ENCODE measurements at places on chromosomes 5 and 9.

- no peak for DNase-seq
Observed at GRCh38 chr5:72232838-72233237, 87.2 kb downstream of the MRPS27 start.

GRCh38 chr5:34586117-34586885, 69.8 kb upstream of the RAI14 start:
- DNase-seq = no peak

DNA sequence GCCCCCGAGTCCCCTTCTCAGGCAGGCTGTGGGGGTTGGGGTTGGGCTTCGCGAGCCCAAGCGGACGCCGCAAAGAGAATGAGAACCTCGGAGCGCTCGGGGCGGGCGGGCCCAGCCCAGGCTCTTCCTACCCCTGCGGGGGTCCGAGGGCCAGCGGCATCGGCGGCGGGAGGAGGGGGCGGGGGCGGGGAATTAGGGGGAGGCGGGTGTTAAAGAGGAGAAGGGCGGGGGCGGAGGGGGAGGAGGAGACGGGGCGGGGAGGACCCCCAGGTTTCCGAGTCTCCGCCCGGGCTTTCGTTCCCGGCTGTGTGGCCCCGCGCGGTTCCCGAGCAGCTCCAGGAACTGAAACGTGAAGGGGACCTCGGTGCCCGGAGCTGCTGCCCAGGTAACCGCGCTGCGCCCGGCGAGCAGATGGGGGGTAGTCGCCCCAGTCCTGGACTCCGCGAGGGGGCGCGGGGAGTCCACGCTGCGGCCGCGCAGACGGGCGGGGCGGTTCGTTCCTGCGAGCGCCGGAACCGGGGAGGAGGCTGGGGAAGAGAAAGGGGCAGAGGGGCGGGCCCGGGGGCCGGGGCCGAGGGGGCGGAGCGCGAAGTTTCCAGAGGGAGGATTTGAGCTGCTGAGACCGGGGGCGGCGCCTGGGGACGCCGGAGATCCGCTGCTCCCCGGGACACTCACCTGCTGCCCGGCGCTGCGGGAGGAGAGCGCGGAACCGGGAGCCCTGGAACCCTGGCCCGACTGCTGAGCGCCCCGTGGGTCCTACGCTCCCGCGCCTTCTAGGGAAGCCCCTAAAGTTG, 38.4 kb upstream of the PLEKHG4B start:
- DNase-seq = no peak

GRCh38 chr9:120778758-120779157, 14.5 kb downstream of the FBXW2 start:
- no peak for DNase-seq

GRCh38 chr9:91061506-91061905, 259.9 kb downstream of the SYK start:
- no peak for DNase-seq

DNA sequence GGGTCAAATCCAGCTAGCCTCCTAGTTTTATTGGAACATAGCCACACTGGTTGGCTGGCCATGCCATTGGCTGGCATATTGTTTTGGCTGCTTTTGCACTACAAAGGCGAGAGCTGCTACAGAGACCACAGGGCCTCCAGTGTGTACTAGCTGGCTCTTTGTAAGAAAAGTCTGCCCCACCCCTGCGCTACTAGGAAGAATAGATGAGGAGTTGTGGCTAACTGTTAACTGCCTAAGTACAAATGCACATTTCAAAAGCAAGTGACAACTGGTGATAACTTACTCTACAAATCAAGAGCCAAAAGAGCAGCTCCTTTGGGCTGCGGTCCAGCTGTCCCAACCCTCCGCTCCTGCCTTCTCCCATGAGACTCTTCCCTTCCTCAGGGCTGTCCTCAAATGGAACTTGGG, 63.9 kb downstream of the SERINC5 start:
- peak; percentile 35 for DNase-seq

DNA sequence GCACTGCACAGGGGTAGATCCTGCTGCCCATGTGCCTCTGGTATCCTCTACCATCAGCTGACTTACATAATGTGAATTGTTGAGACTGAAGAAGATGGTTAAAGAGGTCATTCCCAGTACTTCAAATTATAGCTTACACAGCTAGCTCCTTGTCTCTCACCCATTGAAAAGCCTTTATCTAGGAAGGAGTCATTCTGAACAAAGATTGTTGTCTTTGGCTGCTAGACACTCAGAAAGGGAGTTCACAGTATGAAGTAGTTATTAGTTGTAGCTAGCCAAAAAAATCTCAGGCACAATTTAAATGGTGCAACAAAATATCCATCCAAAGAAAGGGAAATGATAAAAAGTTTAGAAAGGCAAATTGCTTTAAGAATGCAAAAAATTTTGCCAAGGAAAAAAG, 102.0 kb upstream of the NREP start:
- no peak for DNase-seq

GRCh38 chr5:17356551-17356950, 139.1 kb downstream of the BASP1 start:
- DNase-seq = no peak

DNA sequence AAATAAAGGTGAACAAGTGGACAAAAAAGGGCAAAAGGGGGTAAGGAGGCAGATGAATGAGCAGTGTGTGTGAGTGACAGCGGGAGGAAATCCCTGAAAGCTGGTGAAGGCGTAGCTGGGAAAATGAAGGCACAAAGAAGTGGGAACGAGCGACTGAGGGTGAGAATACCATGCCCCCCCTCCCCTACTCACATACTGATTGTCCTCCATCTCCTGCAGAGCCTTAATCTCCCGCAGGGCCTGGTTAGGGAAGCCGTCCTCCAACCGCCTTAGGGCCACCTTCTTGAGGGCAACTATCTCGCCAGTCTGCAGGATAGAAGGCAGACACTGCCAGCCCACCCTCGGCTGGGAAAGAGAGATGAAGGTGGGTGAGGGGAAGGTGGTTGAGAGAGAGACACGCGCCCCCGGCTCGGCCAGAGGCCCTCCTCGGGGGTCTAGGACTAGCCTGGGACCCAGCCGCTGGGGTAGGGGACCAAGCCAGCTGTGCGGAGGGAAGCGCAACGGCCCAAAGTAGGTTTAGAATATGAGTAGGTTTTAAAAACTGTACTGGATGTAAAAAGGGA, 522 bp downstream of the CDK20 start:
- no peak for DNase-seq

GRCh38 chr5:82257729-82258128, 20.4 kb downstream of the RPS23 start:
- no peak for DNase-seq

GRCh38 chr5:143233031-143233430, 170.5 kb downstream of the NR3C1 start:
- no peak for DNase-seq

DNA sequence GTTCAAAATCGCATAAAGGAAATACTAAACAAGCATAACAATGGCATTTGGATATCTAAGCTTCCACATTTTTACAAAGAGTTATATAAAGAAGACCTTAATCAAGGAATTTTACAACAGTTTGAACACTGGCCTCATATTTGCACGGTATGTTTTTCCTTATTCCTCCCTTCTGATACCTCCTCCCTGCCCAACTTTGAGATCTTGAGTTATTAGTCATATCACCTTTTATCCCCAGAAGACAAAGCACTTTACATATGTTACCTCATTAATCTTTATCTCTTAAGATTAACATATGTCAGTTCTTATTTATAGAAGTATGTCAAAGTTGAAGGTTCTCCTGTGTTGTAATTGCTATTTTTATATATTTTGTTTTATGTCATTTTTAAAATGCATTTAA, 29.8 kb downstream of the TDRD7 start:
- no peak for DNase-seq

- DNase-seq = no peak
Observed at GRCh38 chr5:159463590-159464321, 133.5 kb upstream of the IL12B start.

All from CD4-positive, alpha-beta T cell (primary cell).